Stimulated activated CD8-positive, alpha-beta memory T cell treated with anti-CD3 and anti-CD28 coated beads, Interleukin-7, amount 100 ng/mL, for 1 hour (primary cell): ENCODE measurements at places on chromosomes 4 and X.

- peak; percentile 55 for DNase-seq
Measured at GRCh38 chrX:130060122-130061069, 49.9 kb downstream of the ELF4 start.

- DNase-seq, result no peak
Measured at GRCh38 chr4:184826691-184827270, 1.0 kb upstream of the ACSL1 start.

GRCh38 chr4:176627916-176628315 is 164.8 kb downstream of the VEGFC start:
- no peak for DNase-seq

GRCh38 chr4:78568640-78569305 is 17.2 kb downstream of the ANXA3 start:
- no peak for DNase-seq

DNA sequence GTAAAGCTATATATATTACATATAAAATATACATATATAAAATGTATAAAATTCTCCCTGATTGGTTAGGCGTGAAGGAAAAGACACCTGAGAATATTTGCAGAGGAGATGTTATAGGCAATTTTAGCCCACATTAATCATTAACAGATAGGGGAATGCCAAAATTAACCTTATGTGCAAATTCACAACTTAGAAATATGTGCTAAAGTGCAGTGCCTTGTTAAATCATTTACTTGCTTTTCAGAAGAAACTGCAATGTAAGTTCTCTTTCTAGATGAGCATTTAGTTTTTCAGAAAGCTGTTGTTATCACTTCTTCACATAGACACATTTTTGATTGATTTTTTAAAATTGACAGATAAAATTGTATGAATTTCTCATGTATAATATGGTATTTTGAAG is 5.6 kb downstream of the TASL start:
- no peak for DNase-seq

DNA sequence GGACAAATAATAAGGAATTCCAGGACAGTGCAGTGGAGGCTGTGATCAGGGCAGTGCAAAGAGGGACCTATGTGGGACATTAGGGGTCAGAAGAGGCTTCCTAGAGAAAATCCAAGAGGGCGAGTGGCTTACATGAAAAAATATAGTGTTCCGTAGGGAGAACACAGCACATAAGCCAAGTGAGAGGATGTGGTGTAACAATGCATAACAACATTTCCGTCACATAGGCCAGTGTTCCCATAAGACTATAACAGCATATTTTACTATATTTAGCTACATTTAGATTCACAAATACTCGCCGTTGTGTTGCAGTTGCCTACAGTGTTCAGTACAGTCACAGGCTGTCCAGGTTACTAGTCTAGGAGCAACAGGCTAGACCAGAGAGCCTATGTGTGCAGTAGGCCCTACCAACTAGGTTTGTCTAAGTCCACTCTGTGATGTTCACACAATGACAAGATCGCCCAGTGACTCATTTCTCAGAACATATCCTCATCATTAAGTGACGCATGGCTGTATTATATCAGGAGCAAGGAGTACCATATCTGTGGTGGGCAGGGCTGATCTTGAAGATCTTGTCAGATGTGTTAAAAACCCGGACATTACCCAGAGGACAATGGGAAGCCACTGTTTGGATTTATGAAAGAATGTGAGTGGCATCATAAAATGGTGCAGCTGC is 74.0 kb upstream of the TBL1X start:
- DNase-seq, result no peak

DNA sequence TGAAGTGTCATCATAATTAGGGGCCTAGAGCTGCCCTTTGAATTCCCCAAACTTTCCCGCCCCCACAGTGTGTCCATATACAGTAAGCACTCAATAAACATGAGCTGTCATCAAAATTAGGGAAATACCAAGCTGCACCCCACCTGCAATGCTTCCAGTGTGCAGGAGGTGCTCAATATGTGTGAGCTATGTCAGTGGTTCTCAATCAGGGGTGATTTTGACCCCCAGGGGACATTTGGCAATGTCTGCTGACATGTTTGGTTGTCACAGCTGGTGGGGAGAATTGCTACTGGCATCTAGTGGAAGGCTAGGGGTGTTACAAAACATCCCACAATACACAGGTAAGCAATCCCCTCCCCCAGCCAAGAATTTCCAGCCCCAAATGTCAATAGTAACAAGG is 748 bp downstream of the CFP start:
- DNase-seq, result no peak
